Stimulated activated CD8-positive, alpha-beta memory T cell treated with anti-CD3 and anti-CD28 coated beads, Interleukin-12 subunit alpha, Interleukin-12 subunit beta, amount 100 ng/mL, for 1 hour (primary cell): ENCODE measurements at places on chromosomes 12 and 14.

DNA sequence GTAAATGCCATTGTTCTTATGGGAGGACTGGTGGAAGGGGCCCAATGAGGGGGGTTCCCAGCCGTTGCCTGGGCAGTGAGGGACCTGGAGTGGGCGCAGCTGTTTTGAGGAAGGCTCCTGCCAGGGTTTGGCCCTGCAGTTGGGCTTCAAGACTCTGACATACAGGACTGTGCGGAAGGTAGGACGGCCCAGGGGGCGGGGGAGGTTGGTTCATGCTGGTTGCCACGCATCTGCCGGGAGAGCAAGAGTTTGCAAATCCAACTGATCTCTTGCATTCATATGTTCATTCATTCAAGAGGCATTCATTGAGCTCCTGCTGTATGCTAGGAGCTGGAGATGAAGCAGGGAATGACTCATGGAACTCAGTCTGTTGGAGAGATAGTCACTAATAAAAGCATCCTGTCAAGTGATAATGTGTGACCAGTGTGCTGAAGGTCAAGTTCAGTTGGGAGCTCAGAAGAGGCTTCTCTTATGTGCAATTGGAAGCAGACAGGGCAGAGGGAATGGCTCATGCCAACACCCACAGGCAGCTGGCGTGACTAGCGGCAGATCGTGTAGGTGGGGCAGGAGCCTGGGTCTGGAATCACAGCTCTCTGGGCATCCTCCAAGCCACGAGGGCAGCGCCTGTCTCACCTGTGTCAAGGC lies 7.8 kb downstream of the SH2B3 start:
- DNase-seq: no peak

DNA sequence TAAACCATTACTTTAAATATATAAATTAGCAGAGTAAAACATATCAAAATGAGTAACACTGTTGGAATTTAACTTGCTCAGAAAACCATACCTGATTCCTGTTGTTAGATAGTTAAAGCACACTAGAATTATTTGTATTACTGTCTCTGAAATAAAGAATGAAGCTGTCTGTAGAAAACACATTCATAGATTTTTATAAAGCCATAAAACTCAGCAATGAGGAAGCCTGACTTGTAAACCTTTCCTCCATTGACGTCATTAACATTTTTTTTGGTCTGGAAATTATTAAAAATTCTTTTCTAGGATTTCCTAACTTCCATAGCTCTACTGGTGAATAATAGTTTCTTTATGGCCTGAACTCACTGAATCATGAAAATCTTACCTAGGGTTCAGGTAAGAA lies 147.6 kb downstream of the BRMS1L start:
- no peak for DNase-seq

- DNase-seq: no peak
These were observed 41.4 kb downstream of the ATL1 start for GRCh38 chr14:50601394-50601793.

DNA sequence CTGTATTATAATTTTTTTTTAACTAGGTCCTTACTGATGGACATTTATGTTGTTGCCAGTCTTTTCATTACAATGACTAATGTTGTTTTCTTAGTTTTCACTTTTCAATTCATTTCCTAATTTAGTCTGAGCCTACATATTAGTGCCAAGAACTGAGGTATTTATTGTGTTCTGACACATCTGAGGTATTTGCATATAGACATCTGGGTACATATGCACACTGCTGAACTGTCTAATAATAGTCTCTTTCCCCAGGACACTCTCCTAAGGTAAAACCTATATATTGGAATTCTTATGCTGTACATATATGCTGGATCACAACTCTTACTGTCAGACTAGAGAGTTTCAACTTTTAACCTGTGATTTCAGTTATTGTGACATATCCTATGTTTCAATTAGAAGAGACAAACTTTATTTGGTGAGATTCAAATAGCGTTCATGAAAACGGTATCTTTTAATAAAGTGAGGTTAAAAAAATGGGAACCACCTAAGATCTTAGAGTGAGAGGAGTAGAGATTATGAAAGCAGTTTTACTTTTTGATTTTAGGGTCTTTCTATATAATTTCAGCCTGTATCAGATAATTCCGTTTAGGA lies 263.2 kb downstream of the RAD51B start:
- DNase-seq: no peak

DNA sequence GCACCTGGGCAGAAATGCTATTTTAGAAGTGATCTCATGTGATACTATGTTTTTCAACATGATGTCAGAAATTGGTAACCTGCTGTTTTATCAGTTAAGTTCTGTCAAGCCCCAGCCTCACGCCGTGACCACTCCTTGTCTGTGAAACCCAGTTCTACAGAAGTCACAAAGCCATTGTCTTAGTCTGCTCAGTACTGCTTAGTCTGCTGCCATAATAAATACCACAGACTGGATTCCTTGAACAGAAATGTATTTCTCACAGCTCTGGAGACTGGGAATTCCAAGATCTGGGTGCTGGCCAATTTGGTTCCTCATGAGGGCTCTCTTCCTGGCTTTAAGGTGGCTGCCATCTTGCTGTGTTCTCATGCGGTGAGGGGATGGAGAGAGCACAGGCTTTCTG lies 176.9 kb downstream of the PRKCH start:
- no peak for DNase-seq

DNA sequence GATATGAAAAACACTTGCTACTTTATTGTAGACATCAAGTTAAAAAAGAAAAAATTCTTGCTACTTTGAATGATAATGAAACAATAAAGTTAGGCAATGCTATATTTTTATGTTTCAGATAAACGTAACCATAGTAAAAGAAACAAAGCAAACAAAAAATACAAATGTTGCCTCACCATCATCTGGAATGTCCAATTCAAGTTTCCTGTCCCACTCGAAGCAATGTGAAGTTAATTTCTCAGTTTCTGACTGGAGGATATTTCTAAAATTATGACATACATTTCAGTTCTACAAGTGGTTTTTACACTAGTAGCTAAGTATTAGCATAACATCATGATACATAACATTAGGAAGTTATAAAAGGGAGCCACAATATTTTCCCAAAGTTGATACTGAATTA lies 20.9 kb downstream of the DLGAP5 start:
- DNase-seq: no peak

- no peak for DNase-seq
These were observed 496 bp downstream of the PPP2R5C start for GRCh38 chr14:101761881-101762529.

DNA sequence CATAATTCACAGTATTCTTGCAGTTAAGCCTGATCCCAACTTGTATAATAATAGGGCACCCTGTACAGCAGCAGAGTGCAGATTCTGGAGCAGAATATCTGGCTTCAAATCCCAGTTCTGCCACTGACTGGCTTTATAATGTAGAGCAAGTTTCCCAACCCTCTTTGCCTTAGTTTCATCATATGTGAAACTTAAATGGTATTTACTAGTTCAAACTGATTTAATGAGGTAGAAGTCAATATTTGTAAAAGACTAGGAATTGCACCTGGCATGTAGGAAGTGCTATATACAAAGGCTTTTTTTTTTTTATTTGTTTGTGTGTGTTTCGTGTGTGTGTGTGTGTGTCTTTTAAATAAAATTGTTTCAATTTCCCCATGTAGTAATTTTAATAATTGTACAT lies 125.9 kb downstream of the CCER1 start:
- no peak for DNase-seq

DNA sequence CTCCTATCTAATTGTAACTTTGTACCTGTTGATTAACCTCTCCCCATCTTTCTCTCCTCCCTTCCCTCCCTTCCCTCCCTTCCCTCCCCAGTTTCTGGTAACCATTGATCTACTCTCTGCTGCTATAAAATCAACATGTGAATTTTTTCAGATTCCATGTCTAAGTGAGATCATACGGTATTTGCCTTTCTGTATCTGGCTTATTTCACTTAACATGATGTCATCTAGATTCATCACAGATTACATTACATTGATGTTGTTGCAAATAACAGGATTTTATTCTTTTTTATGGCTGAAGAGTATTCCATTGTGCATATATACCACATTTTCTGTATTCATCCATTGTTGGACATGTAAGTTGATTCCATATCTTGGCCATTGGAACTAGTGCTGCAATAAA lies 68.0 kb upstream of the FBXO33 start:
- no peak for DNase-seq

GRCh38 chr12:111448846-111449790 lies 43.4 kb downstream of the SH2B3 start:
- no peak for DNase-seq

- no peak for DNase-seq
These were observed 71.4 kb downstream of the RIC8B start for GRCh38 chr12:106845902-106846301.

DNA sequence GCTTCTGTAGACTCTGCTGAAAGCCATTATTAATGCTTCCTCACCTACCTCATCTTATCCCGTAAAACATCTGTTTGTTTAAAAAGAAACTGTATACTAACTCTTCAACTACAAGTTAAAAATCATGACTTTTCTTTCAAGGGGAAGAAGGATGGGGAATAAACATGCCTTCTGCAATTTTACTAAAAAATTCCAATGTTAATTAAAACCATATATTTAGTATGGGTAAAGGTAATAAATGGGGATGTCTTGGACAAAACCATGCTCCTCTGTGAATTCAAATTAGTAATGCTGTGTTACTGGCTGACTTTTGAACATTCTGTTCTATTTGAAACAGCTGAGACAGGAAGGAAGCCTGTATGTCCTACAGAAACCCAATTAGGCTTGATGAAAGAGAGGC lies 311.1 kb upstream of the DIO2 start:
- no peak for DNase-seq

GRCh38 chr12:112907415-112908157 lies 824 bp downstream of the OAS1 start:
- DNase-seq: no peak

DNA sequence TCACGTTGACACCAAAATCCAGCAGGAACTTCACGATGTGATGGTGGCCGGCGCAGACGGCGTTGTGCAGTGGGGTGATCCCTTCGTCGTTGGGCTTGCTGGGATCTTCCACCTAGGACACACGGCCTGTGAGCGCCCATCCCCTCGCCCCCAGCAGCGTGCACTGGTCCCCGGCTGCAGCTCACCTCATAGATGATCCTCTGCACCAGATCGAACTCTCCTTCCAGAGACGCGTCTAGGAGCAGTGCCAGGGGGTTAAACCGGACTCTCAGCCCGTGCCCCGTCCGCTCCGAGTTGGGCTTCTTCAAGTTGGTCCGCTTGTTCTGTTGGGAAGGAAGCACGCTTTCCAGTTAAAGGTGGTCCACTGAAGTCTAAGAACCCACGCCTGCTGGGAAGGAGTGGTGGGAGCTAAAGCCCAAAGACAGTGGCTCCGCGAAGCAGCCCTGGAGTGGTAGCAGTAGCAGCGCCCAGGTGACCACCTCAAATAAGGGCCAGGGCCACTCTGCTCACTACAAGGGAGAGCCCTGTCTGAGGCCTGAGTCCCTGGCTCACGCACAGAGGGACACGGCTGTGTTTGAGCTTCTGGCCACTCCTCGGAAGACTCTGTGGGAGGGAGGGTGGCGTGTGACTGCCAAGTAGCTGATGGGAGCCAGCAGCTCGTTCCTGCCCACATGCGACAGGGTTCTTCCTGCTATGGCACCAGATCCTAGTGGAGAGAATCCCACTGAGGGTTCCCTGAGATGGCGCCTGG lies 23.3 kb downstream of the ZFYVE21 start:
- DNase-seq: no peak

- no peak for DNase-seq
These were observed 63.3 kb downstream of the BMP4 start for GRCh38 chr14:53893374-53893773.

- no peak for DNase-seq
These were observed 110.7 kb downstream of the BTG1 start for GRCh38 chr12:92034858-92035401.

GRCh38 chr14:66735853-66736252 lies 227.9 kb downstream of the GPHN start:
- no peak for DNase-seq
